Thoracic aorta endothelial cell (primary cell): ENCODE measurements at places on chromosomes 12 and 14. TPM values are rescaled to one million over a fixed set of nuclear protein-coding genes. Genes with fewer than 3 reads are reported as not detected.

Gene EFCAB11
- total RNA-seq, result 9.7 and 11.4 TPM in 2 replicates

Gene SYNE3
- total RNA-seq, result 14.8 and 19.8 TPM in 2 replicates

Gene PLA2G1B
- not detected in 2 replicates for total RNA-seq

Gene KRT83
- not detected in 2 replicates for total RNA-seq

Gene CCDC175
- total RNA-seq, result not detected in 2 replicates

Gene GRIP1
- total RNA-seq, result 0.07 and 0.53 TPM in 2 replicates

Gene TOMM20L
- total RNA-seq, result not detected in 2 replicates

Gene GZMB
- total RNA-seq, result not detected in 2 replicates

Gene SYCP3
- 0.07 and 0.27 TPM in 2 replicates for total RNA-seq
